ENCODE measurements at places on chromosomes 16 and 17.

GRCh38 chr16:85052536-85052935, 24.9 kb downstream of the KIAA0513 start:
- DNase-seq = no peak

DNA sequence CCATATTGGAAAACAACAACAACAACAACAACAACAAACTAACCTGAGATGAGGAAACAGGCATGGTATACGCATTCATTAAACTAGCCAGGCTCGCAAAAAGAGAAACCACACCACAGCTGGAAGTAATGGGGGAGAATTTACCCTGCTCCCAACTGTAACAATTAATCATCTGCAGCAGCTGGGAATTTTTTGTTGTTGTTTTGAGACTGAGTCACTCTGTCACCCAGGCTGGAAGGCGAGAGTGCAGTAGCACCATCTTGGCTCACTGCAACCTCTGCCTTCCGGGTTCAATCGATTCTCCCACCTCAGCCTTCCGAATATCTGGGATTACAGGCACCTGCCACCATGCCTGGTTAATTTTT, 16.3 kb downstream of the PRPSAP1 start:
- DNase-seq = no peak

- DNase-seq = no peak
Measured at GRCh38 chr16:56203052-56203451, 11.8 kb downstream of the GNAO1 start.

DNA sequence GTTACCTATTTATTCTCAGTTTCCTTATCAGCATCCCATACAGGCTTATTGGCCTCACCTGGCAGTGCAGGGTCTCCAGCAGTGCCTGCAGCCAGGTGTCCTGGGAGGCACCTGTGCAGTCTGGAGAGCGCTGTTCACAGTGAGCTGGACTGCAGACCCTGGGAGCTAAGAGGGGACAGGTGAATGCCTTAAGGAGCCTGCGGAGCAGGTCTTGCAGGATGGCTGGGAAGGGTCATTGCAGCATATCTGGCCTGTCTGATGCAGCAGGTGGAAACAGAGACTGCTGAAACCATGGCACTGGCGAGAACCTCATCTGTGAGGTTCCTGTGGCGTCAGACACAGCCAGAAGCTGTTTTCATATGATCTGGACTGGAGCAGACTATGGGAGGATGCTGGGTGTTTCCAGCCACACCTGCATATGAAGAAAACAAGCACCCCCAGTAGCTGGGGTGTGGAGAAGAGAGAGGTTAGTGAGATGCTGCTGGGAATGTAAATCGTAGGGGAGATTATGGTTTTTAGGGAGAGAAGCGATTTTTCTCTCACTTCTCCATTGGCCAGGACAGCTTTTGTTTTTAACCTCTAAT, 77.0 kb downstream of the NTN1 start:
- DNase-seq = no peak

DNA sequence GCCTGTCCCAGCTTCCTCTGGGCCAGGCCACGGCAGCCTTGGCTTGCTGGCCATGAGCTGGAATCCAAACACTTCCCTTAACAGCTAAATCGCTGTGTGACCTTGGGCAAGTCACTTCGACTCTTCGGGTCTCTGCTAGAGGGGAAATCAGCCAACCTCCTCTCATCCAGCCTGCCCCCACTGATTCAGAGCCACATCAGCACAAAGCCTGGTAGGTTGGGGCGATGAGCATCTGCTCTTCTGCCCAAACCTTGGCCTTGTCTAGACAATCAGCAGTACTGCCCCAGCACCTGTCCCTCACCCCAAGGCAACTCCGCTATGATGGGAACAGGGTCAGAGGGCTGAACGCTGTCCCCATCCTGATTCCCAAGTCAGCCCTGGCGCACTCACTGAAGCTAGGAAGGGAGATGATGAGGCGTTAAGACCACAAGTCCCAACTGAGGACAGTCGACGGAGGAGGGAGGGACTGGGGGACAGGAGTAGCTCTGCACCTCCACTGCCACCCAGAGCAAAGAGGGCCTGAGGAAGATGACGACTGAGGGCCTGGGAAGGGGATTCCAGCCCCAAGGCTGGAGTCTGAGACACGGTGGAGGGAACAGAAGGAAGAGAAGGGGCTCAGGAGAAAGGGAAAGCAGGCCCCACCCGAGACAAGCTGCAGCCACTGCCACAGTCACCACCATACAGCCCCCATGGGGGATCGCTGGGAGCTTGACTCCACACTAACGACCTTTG, 1.3 kb downstream of the CLUH start:
- DNase-seq = no peak

DNA sequence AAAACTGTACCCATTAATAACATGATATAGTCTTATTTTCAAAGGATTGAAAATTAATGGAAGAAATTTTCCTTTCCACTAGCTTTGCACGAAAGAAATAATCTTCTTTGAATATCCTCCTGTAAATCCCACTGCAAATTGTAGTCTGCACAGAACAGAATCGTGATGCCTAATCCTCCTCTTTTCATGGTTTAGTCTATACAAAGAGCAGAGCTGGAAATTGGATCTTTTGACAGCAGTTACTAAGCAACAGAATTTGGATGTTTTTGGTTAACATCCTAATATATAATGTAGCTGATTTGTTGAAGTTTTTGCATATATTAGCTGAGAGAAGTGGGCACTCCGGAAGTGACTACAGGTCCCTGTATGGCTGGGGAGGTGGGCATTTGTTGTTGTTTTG, 98.6 kb downstream of the WNT3 start:
- no peak for DNase-seq

GRCh38 chr17:74712301-74712700, 422 bp downstream of the CD300LF start:
- DNase-seq = no peak

GRCh38 chr17:62868723-62869122, 60.6 kb upstream of the MARCHF10 start:
- DNase-seq = no peak

- DNase-seq = no peak
Measured at GRCh38 chr17:80577876-80578570, 33.4 kb downstream of the RPTOR start.

- DNase-seq = no peak
Measured at GRCh38 chr16:23858542-23858941, 22.8 kb downstream of the PRKCB start.

GRCh38 chr17:28551421-28552175, 826 bp downstream of the UNC119 start:
- no peak for DNase-seq

- DNase-seq = no peak
Measured at GRCh38 chr17:7700510-7700909, 4.5 kb upstream of the EFNB3 start.

- DNase-seq = no peak
Measured at GRCh38 chr17:79083191-79083971, 8.8 kb downstream of the ENGASE start.

DNA sequence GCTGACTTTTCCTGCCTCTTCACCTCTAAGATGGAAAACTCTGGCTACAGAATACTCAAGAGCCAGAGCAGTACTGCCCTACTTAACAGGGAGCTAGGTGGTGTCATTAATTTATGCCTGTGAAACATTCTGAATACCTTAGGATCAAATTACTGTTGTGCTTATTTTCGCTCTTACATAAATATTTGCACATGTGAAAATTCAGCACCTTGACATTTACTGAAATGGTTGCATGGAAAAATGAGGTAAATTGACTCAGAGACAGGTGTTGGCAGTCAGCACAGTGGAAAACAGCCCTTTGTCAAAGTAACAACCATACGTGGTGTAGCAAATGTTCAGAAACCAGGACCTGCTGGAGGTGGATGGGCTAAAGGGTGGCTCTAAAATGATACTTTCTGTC, 193.6 kb downstream of the CDH8 start:
- DNase-seq = no peak

DNA sequence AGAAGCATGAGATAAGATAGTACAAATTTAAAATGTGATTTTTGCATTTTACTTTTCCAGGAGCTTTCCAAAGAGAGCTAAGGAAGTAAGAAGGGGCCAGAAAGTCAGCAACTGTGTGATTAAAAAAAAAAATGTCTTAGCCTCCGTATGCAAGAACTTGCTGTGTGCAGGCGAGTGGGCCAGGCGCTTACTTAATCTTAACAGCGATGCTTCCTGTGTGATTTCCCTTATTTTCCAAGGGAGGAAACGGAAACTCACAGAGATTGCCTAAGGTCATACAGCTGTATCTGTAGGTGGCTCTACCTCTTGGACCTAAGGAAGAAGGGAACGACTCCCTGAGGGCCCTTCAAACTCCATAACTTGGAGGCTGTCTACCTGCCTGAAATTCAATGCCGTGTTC, 11.1 kb downstream of the HS3ST3B1 start:
- no peak for DNase-seq

GRCh38 chr16:86618431-86619238, 40.3 kb downstream of the FOXL1 start:
- DNase-seq = no peak

DNA sequence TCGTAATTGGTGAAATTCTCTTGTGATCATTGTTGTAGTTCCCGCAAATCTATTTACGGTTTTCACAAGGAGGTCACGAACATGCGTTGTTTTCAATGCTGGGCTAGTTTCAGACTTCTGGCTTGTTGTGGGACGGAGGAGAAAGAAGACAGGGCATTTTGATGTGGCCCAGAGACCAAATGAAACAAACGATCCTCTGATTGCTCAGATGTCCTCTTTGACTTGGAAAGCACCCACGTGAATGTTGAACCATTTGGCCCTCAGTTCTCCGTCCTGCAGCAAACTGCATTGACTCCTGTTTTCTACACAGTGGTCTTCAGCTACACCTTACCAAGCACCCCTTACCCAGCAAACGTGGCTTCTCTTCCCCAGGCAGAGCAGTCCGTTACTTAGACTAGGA, 391.0 kb downstream of the WWOX start:
- DNase-seq = no peak

DNA sequence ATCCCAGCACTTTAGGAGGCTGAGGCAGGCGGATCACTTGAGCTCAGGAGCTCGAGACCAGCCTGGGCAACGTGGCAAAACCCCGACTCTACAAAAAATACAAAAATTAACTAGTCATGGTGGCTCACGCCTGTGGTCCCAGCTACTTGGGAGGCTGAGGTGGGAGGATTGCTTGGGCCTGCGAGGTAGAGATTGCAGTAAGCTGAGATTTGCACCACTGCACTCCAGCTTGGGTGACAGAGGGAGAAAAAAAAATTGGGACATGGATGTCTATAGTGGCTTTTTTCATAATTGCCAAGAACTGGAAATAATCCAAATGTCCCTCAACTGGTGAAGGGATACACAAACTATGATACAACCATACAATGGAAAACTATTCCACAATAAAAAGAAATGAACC, 28.6 kb downstream of the OSBPL7 start:
- no peak for DNase-seq

DNA sequence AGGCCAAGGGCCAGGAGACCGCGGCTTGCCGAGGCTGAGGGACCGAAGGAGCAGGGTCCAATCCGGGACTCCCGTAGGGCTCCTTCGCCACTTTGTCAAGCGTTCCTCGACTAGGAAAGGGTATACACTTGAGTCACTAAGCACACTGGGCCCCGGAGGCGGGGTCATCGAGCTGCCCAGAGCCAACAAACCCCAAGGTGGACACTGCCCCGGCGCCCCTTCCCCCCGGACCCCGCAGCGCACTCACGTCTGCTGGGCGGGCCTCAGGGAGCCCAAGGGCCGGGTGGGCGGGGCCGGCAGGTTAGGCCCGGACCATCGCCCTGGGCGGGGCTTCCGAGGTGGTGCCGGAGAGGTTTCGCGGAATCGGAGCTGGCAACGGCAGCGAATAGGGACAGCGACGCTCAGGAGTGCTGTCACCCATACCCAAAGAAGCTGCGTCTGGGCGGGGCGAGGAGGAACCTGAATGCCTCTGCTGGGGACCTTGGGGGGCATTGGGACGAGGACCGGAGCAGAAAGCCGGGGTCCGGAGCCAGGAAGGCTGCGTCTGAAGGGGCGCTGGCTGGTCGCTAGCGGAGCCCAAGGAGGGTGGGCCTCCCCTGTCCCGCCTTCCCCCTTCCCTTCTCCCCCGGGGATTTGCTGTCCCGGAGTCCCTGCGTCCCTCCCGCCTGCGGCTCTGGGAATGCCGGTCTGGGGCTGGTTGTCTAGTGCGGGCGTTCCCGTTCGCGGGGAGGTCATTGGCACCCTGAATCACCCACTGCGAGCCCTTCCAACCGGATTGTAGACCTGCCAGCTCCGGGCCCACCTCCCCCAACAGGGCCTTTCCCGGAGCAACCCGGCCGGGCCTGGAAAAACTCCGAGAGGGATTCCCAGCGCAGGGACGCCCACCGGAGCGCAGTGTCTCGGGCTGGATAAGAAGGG, 118.2 kb upstream of the SMURF2 start:
- DNase-seq = peak; percentile 43

GRCh38 chr16:50146479-50147435, 6.3 kb upstream of the TENT4B start:
- no peak for DNase-seq

GRCh38 chr16:21647562-21648164, 4.7 kb downstream of the IGSF6 start:
- no peak for DNase-seq

DNA sequence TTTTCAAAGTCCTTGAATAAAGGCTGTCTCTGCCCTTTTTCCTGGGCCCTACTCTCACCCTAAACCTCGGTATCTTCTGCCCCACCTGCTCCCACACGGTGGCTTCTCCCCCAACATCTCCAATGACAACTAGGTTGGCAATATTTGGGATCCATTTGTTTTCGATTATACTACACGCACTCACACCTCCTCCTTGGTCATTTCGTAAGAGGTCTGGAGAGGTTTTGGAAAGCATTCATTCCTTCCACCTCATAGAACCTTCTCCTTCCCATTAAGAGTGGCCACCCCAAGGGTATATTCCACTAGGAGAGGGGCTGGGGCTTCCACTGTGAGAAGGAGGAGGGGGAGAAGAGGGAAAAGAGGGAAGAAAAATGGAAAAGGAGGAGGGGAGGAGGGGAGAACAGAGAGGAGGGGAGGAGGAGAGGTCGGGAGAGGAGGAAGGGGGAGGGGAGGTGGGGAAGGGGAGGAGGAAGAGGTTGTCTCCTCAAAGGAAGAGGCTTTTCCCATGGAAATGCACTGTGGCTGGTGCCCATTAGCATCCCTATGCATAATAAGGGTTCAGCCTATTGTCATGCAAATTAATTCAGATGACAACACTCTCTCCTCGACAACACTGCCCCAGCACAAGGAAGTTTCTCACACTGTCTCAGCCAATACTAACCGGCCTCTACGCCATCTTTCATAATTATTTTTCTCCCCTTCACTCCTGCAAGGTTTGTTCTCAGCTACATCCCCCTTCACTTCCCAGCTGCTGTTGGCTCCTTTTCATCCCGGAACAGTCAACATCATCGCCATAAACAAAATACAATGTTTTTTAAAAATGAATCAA, 30.0 kb downstream of the SOX9 start:
- DNase-seq = no peak

DNA sequence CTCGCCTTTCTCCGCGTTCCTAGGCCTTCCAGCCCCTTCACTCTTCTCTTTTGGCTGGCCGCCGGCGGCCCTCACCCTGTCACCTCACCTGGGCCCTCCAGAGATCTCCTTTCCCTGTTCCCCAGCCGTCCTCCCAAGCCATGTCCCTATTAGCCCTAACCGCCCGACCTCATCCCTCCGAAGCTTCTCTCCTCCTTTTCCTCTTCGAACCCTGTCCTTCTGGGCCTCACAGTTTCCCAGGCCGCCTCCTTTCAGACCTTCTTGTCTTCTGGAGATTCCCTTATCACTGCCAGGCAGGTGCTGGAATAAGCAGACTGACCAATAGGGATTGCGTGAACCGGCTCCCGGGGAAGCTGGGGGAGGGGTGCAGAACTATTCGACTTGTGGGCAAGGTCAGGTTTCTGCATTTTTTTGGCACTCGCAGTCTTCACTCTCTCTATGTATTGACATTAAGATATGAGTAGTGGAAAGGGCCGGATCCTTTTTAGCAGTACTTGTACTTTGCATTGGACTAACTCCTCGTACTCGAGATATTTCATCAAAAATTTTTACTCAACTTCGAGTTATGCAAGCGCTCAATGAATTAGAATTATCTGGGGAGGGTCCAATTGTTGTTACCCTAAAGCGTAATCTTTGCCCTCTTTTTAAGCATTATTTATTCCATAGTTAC, 690 bp downstream of the RHOT1 start:
- DNase-seq = no peak

All from activated CD4-positive, CD25-positive, alpha-beta regulatory T cell (primary cell).